GM19239 (cell line): ENCODE measurements at places on chromosomes 11 and 22.

GRCh38 chr11:72609045-72609444, 65.2 kb downstream of the PDE2A start:
- DNase-seq, result no peak

- DNase-seq, result no peak
Observed at GRCh38 chr11:44732564-44732963, 5.8 kb downstream of the TSPAN18 start.

DNA sequence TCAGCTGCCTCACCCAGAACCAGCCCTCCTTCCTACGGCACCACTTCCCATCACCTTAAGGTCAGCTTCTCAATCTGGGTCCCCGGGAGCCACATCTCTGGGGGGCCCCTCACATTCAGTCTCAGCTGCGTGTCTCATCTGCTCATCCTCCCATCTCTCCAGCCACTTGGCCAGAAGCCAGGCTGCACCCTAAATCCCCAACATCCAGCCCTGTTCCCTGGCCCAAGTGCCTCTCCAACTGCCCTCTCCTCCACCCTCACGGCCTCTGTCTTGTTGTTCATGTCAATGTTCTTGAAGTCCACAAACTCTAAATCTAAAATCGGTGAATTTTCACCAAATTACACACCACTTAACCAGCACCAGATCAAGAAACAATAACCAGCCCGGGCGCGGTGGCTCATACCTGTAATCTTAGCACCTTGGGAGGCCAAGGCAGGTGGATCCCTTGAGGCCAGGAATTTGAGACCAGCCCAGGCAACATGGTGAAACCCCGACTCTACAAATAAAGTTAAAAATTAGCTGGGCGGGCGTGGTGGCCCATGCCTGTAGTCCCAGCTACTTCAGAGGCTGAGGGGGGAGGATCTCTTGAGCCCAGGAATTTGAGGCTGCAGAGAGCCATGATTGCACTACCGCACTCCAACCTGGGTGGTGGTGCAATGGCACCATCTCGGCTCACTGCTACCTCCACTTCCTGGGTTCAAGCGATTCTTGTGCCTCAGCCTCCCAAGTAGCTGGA, 33.7 kb downstream of the A4GALT start:
- no peak for DNase-seq

GRCh38 chr11:10608584-10608983, 40.1 kb upstream of the LYVE1 start:
- DNase-seq, result no peak

DNA sequence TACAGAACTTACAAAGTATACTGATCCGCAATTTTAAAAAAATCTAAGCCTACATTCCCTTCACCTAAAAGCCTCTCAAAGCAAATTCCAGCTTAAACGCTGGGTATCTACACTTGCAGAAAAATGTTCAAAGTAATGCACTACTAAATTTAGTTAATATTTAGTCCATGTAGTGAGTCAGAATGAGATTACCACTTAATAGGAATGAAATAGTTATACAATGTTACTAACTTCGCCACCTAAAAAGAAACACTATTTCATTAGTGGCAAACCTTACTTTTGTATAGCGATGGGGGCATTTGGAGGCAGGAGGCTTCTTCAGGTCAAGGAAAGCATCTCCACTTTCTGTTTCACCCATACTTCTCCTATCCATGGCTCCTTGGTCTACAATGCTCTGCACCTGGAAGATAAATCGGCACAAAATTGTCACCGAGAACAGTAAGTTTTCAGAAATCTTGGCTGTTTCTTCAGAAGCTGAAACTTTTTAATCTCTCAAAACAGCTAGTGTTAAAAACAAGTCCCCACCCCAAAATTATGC, 1.2 kb downstream of the EIF4ENIF1 start:
- DNase-seq, result peak; percentile 36
